ENCODE measurements at places on chromosomes 1 and 21.

DNA sequence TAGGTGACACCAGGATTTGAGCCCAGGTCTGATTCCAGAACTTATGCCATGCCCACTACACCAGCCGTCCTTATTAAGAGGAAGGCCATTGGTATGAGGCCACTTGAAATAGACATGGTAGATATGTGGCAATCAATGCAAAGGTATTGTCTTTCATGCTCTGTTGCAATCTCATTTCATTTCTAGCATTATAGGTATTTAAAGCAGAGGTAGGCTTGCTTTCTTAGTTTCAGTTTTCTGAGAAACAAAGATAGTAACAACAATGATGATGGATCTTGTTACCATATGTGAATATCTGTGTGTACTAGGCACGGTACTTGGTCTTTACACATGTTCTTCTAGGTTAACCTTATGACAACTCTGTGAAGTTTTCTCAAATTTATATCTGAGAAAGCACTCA is 113.1 kb downstream of the FGGY start:
- no peak for DNase-seq

- no peak for DNase-seq
Measured at GRCh38 chr1:211371406-211372105, 44.9 kb downstream of the TRAF5 start.

DNA sequence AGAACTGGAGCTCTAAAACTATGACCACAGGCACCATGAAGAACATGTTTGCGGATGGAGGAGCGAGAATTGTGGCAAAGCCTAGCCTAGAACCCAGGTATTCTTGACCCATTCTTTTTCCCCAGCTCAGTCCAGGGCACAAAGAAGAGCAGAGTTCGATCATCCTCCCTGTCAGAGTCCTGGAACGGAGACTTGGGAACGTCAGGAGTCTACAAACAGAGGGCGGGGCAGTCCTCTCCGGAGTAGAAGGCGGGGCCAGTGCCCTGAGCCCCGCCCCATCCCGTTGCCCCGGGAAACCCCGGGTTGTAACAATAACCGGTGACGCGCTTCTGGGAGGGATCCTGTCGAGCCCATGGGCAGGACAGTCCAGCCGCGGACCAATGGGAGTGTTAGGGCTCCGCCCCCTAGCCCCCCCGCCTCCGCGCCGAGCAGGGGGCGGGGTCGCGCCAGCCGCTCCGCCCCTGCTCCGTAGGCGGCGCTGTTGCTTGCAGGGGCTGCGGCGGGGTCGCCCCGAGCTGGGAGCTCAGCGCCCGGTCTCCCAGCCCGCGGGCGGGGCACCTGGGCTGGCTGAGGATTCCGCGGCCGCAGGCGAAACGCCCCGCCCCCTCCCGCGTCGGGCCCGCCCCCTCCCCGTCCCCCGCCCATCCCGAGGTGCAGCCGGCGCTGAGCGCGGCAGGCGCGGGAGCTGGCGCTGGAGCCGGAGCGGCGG is at the start of gene FOXO6:
FOXO6 (plus strand) TSS at position 649 of the 709 bp plus-strand sequence.
- DNase-seq = peak; percentile 98

GRCh38 chr1:17970757-17971156 is 136.8 kb upstream of the IGSF21 start:
- no peak for DNase-seq

Measured in G401 (cell line).